SJCRH30 (cell line): ENCODE measurements at places on chromosomes 6 and 20.

DNA sequence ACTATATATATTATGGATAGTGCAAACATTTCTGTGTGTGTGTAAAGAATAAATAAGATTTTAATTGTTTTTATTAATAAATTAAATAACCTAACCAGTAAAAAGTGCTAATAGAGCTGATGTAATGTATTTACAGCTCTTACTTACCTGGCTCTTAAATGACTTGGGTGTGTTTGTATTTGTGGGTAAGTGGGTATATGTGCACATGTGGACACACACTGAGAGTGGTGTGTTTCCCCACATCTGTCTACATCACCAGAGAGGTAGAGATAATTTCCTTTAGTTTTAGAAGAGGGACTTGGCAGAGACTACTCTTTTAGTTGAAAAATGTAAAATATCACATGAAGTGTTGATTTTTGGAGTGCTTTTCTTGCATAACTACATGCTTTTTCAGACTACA lies 76.0 kb downstream of the UST start:
- no peak for DNase-seq

GRCh38 chr20:61092251-61092650 lies 159.8 kb upstream of the CDH4 start:
- no peak for DNase-seq

DNA sequence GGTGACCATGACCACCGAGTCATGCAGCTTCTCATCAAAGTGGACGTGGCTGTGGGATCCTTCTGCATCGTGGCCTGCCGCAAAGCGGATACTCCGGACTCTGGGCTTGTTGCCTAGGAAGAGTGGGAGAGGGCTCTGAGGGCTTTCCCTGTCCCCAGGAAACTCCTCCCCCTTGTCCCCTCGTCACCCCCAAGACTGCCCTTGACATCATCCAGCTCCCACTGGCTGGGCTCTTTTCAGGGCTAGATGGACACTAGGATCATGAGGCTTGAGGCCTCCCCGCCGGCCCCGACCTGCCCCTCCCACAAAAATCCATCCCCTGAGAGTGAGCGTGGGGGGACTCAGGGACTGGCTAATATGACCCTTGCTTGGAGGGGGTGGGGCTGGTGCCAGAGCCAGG lies 9.0 kb downstream of the ADISSP start:
- DNase-seq = no peak

DNA sequence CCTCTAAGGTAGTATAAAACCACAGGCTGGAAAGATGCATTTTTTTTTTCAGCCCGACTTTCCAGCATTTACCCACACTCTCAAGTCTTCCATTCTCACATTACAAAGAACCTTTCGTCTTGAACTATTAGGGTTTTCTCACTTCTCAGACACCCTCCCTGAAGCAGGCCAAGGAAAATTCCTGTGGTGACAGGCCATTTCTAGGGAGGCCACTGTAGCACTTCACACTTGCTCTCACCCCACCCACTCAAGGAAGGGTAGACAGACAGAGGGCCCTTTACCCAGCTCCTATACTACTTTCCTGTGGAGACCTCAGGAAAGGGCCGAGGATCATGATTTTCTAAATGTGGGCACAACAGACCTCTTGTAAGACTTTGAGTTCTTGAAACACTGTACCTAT lies 27.7 kb downstream of the KCNS1 start:
- DNase-seq = no peak

GRCh38 chr6:52154381-52154780 lies 31.8 kb upstream of the IL17A start:
- DNase-seq = no peak
